ENCODE measurements at places on chromosomes 7 and 10.
A peak's percentile ranks its signal among the peaks of the same experiment; 100 is the strongest.

- DNase-seq, result no peak
These were observed 356.3 kb upstream of the GALNT17 start for GRCh38 chr7:70775570-70776156.

- DNase-seq, result peak; percentile 48
These were observed 36.0 kb upstream of the DGKI start for GRCh38 chr7:137882806-137883205.

GRCh38 chr10:108180878-108181277, 1016.4 kb upstream of the SORCS1 start:
- no peak for DNase-seq

- DNase-seq, result no peak
These were observed 81.4 kb downstream of the ATXN7L1 start for GRCh38 chr7:105794741-105795729.

GRCh38 chr10:125641398-125641797, 41.6 kb downstream of the TEX36 start:
- DNase-seq, result no peak

- no peak for DNase-seq
These were observed 155.4 kb downstream of the DIP2C start for GRCh38 chr10:534047-534566.

DNA sequence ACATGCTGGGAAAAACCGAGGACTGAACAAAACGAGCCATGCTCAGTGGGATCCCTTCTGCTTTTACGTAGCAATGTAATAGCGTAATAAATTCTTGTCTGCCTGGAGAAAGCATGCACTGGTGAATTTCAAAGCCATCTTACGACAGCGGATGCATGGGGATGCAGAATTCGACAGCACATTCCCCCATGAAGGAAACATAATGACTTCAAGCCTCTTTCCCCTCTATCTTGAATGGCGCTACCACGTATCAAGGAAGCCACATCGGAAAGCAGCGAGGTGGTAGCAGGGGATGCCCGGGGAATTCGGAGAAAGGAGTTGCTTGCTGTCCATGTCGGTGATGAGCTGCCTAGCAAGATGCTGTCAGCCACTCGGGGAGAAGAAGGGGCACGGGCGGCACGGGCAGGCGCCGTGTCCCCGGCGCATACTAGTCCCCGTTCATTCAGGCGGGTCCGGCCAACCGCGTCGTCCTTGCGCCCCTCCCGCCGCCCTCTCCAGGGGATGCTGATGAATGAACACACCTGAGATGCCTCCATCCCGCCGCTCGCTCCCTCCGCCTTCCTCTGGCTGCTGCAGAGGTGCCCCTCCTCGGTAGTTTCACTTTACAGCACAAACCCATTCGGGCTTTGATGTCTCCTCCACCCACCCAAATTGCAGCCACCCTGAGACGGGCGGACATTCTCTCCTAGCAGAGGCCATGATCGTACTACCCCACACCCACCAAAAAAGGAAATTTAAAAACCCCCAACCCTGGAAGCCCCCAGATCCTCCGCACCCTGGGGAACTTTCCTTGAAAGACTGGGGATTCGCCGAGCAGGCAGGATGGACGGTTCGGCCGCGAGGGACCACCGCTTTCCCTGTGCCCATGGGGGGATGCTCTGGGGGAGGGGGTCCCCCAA, 644 bp downstream of the SORBS1 start:
- peak; percentile 33 for DNase-seq

- no peak for DNase-seq
These were observed 40.8 kb upstream of the CTBP2 start for GRCh38 chr10:125201108-125201524.

GRCh38 chr10:124732931-124733570, 11.1 kb downstream of the FAM53B start:
- peak; percentile 73 for DNase-seq

- no peak for DNase-seq
These were observed at the start of gene CALHM1 for GRCh38 chr10:103458720-103459119. TSS of gene CALHM1 (minus strand) at chr10:103458900. CDS start at chr10:103458751, 149 bp downstream.

DNA sequence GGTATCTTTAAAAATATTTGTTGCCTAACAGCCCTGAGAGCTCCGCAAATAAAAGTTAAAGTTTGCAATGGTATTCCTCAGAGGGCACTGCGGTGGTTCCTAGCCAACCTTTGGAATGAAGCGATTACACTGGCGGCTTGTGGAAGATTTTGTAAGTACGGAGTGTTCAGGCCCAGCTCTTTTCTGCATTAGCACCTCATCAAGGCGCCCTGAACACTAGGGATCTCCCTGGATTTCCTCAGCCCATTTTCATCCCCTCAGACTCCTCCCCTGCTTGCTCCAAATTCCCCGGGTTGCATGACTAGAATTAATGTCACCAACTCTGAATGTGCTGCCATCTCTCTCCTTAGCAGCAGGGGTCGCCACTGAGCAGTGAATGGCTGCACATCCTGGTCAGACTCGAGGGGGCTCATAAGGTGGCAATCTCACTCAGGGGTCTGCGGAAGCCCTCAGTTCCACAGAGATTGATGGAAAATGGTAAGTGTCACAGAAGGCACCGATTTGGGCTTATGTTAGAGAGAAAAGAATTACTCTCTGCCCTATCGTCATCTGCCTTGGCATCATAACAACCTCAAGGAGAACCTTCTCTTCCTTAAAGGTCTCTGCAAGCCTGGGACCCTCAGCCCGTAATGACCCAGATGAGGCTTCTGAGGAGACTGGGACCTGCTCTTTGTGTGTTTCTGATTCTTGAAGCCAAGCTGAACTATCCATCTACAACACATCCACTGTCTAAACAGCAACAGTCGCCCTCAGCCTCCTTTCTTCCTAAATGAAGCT, 262.8 kb upstream of the AOAH start:
- DNase-seq, result peak; percentile 56

DNA sequence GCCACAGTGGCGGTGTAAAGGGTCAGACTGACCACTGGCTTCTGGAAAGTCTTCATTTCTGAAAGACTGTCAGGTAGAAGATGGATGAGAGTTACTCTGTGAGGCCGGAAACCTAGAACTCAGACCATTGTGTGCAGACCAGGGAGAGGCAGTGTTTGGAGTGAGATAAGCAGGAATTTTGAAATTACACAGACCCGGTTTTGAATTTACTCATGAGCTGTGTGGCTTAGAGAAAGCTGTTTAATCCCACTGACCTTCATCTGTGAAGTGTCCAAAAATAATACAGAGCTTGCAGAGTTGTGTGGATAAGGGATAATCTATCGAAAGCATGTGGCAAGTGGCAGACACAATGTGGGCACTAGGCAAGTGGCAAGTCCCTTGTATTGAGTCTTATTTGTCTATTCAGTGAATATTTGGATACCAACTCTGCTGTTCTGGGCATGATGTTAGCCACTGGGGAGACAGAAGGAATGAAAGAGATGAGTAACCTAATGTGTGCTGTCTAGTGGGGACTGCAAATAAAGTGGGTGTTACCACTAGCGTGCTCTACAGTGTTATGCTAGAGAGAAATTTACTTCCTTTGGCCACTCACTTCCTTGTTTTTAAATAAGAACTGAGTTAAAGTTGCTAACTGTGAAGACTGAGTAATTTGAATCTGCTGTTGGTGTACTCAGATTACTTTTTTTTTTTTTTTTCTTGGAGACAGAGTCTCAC, 69.4 kb downstream of the KIAA1217 start:
- no peak for DNase-seq

GRCh38 chr10:97065128-97065527, 120.6 kb downstream of the SLIT1 start:
- no peak for DNase-seq

- no peak for DNase-seq
These were observed 377.0 kb downstream of the TCERG1L start for GRCh38 chr10:130934293-130935127.

DNA sequence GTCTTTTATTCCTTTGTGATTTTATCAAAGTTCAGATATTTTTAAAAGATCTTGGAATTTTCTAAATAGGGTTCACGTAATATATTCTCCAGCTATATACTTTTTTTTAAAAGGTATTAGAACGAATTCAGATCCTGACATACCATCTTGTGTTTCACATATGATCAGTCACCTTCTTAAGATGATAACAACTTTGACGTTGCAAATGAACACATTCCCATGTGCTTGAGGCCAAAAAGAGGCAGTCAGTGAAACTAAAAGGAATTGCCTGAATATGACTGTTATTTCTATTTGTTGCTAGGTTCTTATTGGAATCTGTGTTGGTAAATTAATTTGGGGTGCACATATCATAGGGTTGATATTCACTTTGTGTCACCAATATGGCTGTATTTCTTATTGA, 310.1 kb downstream of the MDFIC start:
- DNase-seq, result no peak

GRCh38 chr7:33933611-33934281, 28.4 kb downstream of the BMPER start:
- DNase-seq, result peak; percentile 66

GRCh38 chr7:139738101-139738489, 39.7 kb downstream of the HIPK2 start:
- DNase-seq, result no peak

DNA sequence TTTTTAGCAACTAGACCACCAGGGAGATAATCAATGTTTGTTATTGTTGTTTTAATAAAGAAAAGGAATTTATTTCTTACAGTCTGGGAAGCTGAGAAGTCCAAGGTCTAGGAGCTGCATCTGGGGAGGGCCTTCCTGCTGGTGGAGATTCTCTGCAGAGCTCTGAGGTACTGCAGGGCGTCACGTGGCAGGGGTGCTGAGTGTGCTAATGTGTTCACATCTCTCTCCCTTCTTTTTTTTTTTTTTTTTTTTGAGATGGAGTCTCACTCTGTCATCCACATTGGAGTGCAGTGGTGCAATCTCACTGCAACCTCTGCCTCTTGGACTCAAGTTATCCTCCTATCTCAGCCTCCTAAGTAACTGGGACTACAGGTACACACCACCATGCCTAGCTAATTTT, 150.9 kb upstream of the TRIM24 start:
- no peak for DNase-seq

GRCh38 chr7:81611040-81611439, 158.8 kb downstream of the HGF start:
- no peak for DNase-seq

DNA sequence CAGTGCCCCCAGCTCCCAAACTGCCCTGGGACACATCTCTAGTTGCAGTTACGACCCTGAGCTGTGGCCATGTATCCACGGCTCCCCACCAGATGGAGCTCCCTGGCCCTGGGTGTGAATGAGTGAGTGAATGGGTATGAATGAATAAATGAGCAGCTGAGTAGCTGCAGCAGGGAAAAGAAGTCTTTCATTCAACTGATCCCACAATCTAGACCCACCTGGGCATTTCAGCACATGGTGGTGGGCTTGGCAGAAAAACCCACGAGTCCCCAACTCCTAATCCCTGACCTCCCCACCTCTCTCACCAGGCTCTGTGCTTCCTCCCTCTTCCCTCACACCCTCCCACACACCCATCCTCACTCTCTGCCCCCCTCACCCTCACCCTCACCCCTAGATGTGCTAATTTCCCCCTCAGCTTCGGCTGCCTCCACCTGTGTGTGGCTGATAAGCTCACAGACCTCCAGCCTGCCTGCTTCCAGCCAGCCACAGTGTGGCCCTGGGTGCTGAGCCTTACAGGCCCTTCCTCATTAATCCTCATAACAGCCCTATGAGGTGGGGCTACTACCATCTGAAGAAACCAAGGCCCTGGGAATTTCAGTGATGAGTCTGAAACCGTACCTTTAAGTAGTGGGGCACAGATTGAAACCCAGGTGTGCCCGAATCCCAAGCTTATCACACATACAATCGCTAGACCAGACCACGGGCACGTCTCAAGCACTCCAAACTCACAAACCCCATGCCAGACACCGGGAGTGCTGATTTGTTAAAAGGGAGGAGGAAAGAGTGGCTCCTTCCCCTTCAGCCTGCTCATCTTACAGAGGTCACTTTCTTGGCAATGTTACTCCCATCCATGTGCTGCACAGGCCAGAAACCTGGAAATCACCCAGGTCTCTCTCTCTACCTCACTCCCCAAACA, 2.2 kb upstream of the ATP6V1F start:
- DNase-seq, result no peak

GRCh38 chr7:80631421-80631820, 7.0 kb upstream of the CD36 start:
- DNase-seq, result no peak

GRCh38 chr7:155930527-155930926, 118.3 kb upstream of the SHH start:
- DNase-seq, result no peak

DNA sequence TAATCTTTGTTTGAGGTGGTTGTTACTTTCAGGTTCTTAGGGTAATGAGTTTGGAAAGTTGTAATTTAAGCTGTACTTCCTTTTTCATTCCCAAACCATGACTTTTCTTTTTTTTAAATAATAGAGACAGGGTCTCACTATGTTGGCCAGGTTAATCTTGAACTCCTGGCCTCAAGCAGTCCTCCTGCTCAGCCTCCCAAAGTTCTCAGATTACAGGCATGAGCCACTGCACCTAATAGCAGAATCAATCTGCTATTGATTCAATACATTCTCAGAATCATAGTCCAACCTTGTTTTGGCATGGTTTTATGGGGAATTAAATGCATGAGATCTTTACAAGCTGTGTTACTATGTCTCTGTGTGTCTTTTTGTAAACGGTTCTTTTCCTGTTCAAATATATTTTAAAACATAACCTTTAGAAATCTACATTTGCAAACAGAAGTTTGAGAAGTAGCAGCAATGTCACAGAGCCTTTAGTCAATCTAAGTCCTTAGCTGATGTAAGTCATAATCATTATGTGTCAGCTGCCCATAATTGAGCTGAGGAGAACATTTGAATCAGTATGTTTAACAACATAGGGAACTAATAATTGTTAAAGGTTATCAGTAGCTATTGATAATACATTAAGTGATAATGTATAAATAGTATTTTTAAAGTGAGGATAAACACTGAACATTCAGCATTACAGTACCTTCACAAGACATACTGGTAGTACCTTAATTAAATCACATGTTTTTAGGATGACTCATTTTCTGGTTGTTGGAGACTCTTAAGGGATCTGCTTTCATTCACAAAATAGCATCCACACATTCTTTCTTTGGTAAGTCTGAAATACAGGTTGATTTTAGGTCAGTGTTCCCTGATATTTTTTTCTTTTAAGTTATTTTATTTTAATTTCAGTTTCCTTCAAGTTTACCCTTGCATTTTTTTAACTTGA, 8.8 kb downstream of the INPP5F start:
- peak; percentile 42 for DNase-seq

- DNase-seq, result no peak
These were observed 370.2 kb downstream of the PHF14 start for GRCh38 chr7:11343818-11344413.

GRCh38 chr7:26862834-26863233, 1.6 kb downstream of the SKAP2 start:
- DNase-seq, result no peak

All from SJSA1 (cell line).